ENCODE measurements at places on chromosomes 1 and 21.

DNA sequence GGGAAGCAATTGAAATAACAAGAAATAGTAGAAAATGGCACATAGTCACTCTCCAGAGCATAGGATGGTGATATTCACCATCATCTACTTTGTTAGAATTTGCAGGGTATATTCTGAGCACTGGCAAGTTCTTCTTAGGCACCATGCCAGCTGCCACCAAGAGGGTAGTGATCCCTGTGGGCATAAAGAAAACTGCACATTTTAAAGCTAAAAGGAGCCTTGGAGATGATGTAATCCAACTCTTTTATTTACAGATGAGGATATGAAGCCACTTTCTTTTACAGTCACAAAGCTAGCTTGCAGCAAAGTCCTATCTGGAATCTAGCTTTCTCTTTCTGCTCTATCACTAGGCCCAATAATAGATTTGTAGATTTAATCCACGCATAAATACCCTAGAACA lies 69.0 kb downstream of the PTGER3 start:
- no peak for DNase-seq

DNA sequence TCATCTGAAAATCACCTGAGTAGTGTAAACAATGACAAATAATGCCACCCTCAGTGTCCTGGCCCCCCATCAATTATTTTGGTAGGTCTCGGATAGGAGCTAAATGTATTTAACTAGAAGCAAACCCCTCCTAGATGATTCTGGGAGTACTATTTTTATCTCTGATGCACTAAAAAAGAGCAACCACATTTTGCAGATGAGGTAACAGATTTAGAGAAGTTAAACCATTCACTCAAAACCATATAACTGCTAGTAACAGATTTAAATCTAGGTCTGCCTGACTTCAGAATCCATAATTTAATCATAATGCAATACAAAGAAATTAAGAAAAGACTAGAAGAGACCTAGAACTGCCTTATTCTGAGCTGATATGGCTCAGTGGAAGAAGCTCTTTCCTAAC lies 17.3 kb upstream of the PTCH2 start:
- no peak for DNase-seq

DNA sequence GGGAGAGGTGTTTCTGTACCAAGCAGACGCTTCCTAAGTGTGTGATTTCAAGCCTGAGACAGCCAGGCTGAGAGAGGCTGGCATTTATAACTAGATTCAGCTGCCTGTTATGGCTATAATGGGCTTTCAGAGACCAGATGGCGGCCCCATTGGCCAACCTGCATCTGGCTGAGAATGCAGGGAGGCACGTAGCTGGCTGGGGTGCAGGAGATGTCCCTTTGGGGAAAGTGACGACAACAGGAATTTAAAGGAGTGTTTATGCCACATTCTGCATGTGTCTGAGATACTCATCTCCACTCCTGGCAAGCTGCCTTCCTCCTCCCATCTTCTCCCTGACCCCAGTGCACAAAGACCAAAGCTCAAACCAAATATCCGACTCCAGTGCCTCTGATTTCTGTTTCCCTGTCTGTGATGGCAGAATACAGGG lies 21.3 kb upstream of the CCDC190 start:
- DNase-seq, result no peak

DNA sequence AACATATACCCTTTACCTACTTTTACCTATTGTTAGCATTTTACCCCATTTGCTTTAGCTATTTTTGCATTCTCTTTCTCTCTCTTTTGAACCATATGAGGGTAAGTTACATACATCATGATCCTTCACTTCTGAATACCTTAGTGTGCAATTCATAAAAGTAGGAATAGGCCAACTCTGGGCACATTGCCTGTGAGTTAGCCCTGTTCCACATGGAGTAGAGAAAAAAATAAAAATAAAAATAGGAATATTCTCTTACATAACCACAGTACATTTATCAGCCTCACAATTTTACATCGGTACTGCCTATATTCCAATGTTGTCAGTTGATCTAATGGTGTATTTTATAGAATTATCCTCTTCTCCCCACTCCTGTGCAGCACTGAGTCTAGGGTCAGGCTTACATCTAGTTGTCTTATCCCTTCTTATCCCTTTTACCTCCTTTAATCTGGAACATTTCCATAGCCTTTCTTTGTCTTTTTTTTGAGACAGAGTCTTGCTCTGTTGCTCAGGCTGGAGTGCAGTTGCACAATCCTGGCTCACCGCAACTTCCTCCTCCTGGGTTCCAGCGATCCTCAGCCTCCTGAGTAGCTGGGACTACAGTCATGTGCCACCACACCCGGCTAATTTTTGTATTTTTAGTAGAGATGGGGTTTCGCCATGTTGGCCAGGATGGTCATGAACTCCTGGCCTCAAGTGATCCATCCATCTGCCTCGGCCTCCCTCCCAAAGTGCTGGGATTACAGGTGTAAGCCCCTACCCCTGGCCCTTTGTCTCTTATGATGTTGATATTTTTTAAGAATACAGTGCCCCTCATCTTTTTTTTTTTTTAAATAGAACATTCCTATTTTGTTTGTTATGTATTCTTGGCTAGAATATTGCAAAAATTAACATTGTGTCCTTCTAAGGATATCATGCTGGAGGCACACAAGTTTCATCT lies 11.1 kb upstream of the SLC30A1 start:
- DNase-seq, result no peak

DNA sequence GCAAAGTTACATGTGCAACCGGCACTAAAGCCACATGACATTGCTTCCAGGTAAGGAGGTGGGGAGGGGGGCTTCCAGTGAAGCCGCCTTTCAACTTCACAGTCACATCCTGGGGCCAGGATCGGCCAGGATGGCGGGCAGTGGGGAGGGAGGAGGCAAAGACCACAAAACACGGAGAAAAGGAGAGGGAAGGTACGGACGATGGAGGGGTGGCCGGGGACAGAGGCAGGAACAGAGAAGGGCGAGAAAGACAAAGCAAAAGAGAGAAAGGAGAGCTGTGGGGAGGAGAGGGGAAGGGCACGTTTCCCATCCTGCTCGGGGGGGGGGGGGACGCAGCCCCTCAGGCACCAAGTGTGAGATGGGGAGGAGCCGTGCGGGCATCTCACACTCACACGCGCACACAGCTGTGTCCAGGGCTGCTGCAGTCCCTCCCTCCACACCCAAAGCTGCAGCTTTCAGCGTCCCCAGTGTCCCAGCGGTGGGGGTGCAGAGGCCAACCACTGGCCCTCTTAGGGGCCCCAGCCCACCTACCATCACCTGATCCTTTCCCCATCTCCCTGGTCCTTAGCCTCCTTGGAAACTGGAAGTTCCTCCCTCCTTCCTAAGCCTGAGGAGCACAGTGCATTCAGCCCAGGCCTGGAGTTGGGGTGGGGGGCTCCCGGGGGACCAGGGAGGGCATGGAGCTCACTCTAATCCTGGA lies 2.4 kb downstream of the SH2D5 start:
- no peak for DNase-seq

GRCh38 chr1:81254560-81254959 lies 546.2 kb upstream of the ADGRL2 start:
- no peak for DNase-seq

DNA sequence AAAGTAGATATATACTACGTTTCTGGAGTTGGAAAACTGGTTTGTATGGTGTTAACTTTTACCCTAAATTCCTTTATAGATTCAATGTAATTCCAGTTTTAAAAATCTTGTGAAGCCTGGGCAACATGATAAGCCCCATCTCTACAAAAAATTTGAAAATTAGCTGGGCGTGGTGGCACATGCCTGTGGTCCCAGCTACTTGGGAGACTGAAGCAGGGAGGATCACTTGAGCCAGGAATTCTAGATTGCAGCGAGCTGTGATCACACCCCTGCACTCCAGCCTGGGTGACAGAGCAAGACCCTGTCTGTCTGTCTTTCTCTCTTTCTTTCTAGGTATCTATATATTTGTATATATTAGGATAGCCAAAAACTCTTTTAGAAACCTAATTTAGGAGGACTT lies 141.9 kb downstream of the CLEC20A start:
- DNase-seq, result no peak

- no peak for DNase-seq
Measured at GRCh38 chr1:100382657-100383056, 30.4 kb downstream of the CDC14A start.

DNA sequence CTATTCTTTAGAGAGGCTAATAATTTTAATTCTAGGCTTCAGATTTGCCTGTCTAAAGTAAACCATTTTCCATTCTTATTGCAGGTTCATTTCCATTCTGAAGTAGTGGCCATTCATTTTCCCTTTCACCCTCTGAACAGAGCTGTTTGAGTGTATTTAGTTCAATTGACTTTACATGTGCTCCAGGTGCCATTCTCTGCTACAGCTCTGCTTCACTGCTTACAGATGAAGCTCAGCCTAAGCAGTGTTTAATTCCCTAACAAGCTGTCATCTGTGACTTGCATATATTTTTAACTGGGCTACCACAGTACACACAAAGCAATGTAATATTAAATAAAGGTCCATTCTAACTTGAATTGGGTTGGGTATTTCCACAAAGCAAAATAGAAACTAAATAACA lies 1031.6 kb downstream of the KCNT2 start:
- DNase-seq, result no peak

GRCh38 chr1:78370356-78370755 lies 120.4 kb upstream of the PTGFR start:
- no peak for DNase-seq

- no peak for DNase-seq
Measured at GRCh38 chr1:64523413-64524337, 53.7 kb downstream of the CACHD1 start.

DNA sequence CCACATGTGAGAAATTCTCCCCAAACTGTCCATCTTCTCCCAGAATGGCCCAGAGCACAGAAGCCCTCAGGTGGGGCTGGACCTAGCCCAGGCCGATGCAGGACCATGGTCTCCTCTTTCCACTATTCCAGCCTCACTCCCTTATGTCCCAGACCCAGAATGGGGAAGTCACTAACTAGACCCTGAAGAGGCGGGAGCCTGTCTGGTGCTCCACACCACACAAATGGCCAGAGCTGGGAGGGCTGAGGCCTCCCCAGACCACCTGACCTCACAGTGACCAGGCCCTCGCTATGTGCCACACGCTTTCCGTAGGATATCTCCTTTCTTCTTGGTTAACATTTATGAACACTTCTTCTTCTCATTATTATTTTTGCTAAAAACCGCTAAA lies 54.9 kb upstream of the EDN2 start:
- no peak for DNase-seq

- no peak for DNase-seq
Measured at GRCh38 chr1:204935155-204935554, 64.5 kb downstream of the NFASC start.

DNA sequence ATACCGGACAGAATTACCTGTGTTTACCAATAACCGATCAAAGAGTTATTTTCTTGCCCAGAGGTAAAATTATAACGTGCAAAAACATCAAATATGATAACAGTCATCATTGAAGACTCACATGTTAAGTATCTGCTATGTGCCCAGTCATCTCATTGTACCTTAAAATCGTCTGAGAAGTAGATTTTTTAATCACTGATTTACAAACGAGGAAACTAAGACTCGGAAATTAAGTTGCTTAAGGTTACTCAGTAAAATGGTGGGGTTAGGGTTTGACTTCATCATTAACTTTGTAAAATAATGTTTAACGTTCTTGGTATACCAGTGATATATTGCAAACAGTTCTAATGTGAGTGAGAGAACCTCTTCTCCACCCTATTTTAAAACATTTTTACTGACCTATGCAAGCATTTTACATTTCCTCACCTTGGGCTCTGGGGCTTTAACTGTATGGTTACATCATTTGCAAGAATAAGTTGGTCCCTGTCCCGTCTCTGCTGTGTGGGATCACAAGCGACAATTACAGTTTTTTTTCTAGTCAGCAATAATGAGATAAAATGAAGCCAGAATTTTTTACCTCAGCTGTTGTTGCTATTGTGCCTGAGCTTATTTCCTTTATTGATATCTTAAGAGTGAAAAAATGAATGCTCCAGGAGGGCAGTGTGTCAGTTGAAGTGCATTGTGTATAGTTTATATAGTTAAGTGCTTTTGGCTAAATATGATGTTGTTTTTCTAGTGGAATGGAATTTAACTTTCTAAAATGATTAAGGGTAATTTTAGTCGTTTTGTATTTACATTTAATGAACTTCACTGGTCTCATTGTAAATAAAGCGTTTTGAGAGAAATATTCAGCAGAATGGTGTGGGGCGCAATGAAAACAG lies 2.7 kb downstream of the RPRD2 start:
- peak; percentile 9 for DNase-seq

- no peak for DNase-seq
Measured at GRCh38 chr1:166730299-166730888, 108.9 kb upstream of the POGK start.

GRCh38 chr1:21827141-21827679 lies 15.1 kb downstream of the LDLRAD2 start:
- no peak for DNase-seq

GRCh38 chr1:150269451-150269850 lies 635 bp upstream of the APH1A start:
- DNase-seq, result no peak

- no peak for DNase-seq
Measured at GRCh38 chr1:225851805-225852204, 30.4 kb downstream of the TMEM63A start.

DNA sequence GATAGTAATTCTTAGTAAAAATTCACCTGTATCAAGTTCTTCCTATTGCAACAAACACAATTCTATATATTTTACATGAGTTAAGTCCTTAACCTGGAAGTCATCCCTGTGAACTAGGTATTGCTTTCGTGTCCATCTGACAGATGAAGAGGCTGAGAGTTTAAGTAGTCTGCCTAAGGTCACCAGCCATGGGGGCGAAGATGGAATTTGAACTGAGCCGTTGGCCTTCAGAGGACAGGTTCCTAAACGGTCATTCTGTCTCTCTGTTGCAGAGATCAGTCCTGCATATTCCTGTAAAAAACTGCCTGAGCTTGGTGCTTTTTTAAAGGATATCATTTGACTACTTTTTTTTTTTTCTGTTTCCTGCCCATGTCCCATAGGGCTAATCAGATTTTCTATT lies 10.2 kb upstream of the POFUT2 start:
- DNase-seq, result no peak

GRCh38 chr21:41570791-41571355 lies 62.9 kb upstream of the TMPRSS2 start:
- DNase-seq, result no peak

GRCh38 chr1:177772386-177772960 lies 197.4 kb downstream of the SEC16B start:
- DNase-seq, result no peak
